Kidney glomerular epithelial cell (primary cell): ENCODE measurements at places on chromosomes 13 and 19.

DNA sequence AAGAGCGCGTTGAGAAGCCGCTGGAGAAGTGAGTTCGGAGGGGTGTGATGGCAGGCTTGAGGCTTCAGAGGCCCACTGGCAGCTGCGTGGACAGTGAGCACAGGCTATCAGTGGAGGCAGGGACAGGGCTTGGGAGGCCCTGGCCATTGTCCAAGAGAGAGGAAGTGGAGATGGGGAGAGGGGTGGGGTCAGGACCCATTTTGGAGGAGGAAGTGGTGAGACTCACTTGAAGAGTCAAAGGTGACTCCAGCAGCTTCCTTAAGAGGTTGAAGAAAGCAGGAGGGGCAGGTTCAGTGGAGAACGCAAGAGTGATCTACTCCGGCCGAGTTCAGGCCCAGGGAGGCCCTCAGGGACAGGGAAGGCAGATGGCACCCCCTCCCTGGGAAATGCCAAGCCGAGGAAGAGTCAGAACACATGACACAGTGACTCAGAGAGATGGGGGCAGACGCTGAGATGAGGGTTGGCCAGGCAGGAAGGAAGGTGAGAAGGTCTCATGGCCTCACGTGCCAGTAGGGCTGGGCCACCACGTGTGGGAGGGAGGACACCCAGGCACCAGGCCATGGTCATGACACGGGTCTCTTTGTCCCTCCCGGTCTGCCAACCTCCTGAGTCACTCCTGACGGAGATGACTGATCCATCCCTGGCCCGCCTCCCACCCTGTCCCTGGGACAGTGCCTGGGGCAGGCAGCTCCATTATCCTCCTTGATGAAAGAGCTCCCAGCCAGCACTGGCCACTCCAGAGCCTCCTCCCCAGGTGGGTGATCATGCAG lies 10.1 kb upstream of the CD22 start:
- DNase-seq: peak; percentile 72

- DNase-seq: no peak
Observed at GRCh38 chr13:49807681-49808080, 15.2 kb upstream of the KPNA3 start.

- no peak for DNase-seq
Observed at GRCh38 chr19:12872941-12873890, 8.0 kb downstream of the DNASE2 start.

- no peak for DNase-seq
Observed at GRCh38 chr13:97298816-97299215, 76.7 kb downstream of the MBNL2 start.

- no peak for DNase-seq
Observed at GRCh38 chr19:30802424-30803013, 430.3 kb downstream of the ZNF536 start.

GRCh38 chr13:76871432-76871831 lies 14.8 kb downstream of the KCTD12 start:
- no peak for DNase-seq

DNA sequence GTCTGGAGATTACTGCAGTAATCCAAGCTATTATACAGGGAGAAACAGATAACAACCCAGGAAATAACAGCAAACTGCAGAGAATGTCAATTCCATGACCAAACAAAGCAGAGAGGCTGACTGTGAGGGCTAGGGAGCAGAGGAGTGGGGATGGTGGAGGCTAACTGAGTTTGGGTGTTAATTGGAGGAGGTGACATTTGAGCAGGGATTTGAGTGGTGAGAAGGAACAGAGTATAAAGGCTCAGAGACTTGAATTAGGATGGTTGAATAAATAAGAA lies 3.1 kb downstream of the DMAC2 start:
- DNase-seq: no peak

GRCh38 chr19:13794398-13794756 lies 866 bp upstream of the ZSWIM4 start:
- peak; percentile 71 for DNase-seq

DNA sequence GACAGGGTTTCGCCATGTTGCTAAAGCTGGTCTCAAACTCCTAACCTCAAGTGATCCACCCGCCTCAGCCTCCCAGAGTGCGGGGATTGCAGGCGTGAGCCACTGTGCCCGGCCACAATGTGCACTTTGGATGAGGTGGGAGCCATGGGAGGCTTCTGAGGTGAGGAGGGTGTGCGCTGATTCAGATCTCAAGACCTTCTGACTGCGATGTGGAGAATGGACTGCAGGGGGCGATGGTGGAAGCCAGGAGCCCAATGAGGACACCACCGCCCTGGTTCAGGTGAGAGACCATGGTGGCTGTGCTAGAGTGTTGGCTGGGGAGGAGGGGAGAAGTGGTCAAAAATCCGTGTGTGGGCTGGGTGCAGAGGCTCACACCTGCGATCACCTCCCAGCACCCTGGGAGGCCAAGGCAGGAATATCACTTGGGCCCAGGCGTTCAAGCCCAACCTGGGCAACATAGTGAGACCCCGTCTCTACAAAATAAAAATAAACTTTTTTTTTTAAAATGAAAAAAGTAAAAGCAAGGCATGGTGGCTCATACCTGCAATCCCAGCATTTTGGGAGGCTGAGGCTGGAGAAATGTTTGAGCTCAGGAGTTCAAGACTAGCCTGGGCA lies 5.6 kb downstream of the INAFM1 start:
- no peak for DNase-seq

DNA sequence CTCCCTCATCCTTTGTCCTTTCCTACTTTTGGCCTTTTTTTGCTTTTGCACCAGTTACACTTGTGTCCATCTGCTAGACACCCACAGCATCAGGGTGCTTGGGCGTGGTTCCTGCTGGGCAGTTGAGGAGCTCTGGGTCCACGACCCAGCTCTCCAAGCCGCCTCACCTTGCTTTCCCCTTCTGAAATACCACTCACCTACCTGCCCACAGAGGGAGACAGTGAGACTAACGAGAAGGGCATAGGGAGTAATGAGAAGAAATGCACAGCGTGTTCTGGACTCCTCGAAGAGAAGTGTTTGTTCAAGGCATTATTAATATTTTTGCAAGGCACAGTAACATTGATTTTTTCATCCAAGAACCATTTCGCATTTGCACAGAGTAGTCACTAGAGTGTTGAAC lies 92.9 kb downstream of the DNAJC15 start:
- no peak for DNase-seq

DNA sequence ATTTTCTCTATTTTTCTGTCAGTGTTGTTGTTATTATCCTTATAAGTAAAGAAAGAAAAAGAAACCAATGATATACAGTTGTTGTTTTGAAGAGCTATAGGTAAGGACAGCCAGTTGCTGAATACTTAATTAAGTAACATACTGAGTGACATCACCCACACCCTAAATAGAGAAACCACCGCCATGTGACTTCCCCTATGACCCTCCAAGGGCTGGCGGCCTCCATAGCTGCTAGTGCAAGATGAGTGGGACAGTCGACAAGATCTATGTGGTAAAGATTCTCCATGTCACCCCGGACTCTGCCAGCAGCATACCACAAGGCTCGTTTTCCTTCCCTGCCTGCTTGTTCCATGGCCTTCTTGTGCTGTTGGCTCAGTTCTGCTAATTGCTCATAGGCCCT lies 221.1 kb downstream of the DNAJC15 start:
- no peak for DNase-seq

- DNase-seq: no peak
Observed at GRCh38 chr13:42495255-42495654, 78.7 kb upstream of the TNFSF11 start.

DNA sequence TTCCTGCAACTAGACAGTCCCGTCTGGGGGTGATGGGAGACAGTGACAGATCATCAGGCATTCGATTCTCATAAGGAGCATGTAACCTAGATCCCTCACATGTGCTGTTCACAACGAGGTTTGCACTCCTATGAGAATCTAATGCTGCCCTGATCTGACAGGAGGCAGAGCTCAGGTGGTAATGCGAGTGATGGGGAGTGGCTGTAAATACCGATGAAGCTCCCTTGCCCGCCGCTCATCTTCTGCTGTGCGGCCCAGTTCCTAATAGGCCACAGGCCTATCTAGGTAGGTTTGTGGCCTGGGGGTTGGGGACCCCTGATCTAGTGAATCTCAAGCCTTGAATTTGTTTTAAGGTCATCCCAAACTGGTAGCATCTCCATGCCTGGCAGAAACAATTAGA lies 27.3 kb upstream of the FAM124A start:
- no peak for DNase-seq

- no peak for DNase-seq
Observed at GRCh38 chr13:101691341-101691860, 238.9 kb downstream of the ITGBL1 start.

DNA sequence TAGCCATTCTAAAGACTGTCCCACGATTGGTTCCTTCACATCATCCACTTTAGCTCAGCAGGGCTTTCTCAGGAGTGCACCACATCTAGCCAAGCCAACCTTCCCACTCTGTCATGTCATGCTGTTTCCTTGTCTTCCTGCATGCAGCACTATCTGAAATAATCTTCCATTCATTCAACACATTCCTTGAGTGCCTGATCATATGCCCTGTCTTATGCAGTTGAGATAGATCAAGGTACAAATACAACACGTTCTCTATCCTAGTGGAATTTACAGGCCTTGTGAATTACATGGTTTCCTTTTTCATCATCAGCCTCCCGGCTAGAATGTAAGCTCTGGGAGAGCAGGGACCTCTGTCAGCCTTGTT lies 6.8 kb upstream of the MRPS31 start:
- no peak for DNase-seq

DNA sequence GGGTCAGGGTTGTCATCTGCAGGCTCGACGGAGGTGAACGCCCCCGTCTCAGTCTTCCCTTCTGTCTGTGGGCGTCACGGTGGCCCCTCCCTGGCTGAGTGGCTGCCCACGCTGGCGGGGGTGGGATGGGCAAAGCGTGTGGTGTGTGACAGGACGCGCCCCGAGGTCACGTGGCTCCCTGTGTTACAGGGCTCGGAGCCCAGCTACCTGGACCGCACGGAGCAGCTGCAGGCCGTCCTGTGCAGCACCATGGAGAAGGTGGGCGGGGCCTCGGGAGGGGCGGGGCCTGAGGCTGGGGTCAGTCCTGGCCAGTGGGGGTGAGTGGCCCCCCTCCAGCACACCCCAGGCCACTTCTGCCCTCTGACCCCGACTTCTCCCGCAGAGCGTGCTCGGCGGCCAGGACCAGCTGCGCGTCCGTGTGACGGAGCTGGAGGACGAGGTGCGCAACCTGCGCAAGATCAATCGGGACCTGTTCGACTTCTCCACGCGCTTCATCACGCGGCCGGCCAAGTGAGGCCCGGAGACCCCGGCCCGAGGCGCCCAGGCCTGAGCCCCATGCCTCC lies 6.3 kb upstream of the GRIN3B start:
- DNase-seq: no peak

- DNase-seq: no peak
Observed at GRCh38 chr13:106867249-106867648, 299.3 kb upstream of the ARGLU1 start.

DNA sequence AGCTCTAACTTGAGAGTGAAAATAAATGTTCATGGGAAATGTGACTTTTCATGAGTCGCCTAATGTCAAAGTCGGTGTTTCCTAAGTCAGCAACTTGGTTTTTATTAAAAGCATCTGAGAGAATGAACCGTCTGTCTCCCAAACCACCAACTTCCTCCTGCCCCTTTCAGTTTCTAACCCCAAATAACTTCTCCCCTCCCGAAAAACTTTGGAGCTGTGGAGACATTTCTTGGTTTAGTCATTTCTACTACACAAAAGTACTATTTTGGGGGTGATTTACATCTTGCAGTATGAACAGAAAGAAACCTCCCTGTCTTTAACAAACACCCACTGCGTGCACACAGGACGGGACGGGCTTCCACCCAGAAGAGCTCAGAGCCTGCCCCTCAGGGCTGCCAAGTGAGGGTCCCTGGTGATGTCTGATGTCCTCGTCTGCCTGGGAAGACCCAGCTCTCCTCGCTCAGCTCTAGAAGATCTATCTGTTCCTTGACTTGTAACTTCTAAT lies 65.0 kb downstream of the RASA3 start:
- no peak for DNase-seq

DNA sequence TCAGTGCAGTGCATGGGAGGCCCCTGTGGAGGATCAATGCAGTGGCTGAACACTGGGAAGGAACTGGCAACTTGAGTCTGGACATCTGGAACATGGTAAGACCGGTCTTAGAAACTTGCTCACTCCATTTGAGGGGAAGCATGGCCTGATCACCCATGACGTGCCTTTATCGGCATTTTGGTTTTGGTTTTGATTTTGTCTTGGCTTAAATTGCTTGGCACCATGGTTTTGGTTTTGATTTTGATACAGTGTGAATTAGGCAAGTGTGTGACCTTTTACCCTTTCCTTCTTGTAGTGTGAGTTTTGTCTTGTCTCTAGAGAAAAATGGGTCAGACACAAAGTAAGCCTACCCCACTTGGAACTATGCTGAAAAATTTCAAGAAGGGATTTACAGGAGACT lies 77.3 kb downstream of the ZNF486 start:
- no peak for DNase-seq

- no peak for DNase-seq
Observed at GRCh38 chr19:55196803-55197202, 12.5 kb downstream of the PTPRH start.

- DNase-seq: peak; percentile 53
Observed at GRCh38 chr19:49149652-49150105, 5.5 kb downstream of the HRC start.

DNA sequence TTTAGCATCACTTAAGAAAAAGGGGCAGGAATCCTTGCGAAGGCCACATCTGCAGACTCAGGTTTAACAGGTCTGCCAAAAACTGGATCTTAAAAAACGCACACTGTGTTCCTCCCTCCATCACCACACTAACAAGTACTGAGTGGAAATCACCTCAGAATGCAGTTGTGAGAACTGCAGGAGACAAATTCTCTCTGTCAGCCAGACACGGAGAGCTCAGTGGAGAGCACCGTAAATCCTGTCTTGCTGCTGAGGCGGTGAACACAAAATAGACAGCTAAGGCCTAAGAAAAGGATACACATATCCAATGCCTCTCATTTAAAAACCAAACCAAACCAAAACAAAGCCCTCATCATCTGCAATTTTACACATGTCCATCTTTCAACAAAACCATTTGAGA lies 1287.6 kb downstream of the EFNB2 start:
- DNase-seq: no peak

DNA sequence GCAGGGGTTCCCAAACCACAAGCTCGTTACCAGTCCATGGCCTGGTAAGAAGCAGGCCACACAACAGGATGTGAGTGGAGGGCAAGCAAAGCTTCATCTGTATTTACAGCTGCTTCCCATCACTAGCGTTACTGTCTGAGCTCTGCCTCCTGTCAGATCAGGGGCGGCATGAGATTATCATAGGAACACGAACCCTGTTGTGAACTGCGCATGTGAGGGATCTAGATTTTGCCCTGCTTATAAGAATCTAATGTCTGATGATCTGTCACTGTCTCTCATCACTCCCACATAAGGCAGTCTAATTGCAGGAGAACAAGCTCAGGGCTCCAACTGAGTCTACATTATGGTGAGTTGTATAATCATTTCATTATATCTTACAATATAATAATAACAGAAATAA lies 677.4 kb upstream of the SLITRK6 start:
- no peak for DNase-seq

- no peak for DNase-seq
Observed at GRCh38 chr13:47081246-47081645, 184.4 kb upstream of the HTR2A start.

GRCh38 chr13:21872795-21873194 lies 201.9 kb downstream of the FGF9 start:
- DNase-seq: peak; percentile 4

GRCh38 chr13:52846567-52847321 lies 1.7 kb downstream of the PCDH8 start:
- DNase-seq: peak; percentile 31
